ENCODE measurements at places on chromosomes 6 and 20.

DNA sequence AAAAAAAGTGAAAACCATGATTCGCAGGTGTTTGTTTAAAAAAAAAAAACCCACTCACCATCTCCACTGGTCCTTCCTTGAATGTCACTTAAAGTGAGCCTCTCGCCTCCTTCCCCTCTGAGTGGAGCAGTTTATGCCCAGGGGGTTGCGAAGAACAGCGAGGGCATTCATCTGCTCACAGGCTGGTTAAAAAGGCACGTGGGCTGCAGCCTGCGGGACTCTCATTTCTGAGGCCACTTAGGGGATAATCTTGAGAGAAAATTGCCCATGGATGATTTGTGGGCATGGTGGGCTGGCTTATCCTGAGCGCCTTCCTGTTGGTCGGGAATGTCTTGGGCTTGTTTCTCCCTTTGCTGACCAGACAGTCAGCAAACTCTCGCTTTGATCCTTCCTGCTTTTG is 18.9 kb downstream of the BCAS4 start:
- DNase-seq, result no peak

DNA sequence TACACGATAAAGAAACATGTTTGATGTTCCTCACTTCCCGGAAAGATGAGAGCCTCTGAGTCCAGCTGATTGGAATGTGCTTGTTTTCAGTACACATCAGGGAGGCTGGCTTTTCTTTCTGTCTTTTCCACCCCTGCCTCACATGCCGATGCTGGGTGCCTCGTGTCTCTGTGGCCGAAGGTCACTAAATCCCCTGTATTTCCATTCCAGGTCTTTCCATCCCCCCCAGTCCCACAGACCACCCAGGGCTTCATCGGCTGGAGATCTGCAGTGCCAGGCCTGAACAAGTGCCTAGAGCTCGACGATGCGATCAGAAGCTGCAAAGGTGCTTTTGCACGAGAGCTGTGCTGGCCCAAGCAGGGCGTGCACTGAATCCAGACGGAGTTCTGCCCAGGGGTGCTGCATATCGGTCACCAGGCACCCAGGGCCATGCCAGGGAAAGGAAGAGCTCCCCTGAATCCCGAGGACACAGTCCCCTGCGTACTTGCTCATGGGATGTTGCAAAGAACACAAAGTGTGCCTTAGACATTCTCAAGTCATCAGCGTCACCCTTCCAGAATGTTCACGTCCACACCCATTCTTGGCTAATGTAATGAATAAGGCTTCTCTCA is 67.9 kb downstream of the ANKRD60 start:
- no peak for DNase-seq

GRCh38 chr6:117215353-117216090 is 49.8 kb upstream of the VGLL2 start:
- no peak for DNase-seq

DNA sequence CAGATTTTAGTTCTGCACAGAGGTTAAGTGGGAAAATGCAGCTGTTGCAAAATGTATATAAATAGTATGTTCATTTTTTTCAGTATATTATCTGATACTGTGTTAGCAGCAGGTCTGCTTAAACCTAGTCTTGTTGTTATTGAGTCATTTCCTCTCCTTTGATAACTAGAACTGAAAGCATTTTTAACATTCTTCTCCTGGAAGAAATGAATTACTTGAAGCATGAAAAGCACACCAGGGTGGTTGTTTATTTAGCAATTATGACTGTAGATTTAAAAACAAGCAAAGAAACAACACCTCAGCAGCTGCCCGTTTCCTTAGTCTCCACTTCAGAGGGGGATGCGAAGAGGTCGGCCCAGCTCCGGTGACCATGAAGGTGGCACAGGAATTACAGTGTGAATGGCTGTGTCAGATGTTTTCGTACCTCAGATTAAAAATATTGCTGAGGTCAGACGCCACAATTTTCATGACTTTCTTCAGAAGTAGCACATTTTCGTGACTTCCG is 53.5 kb downstream of the GOPC start:
- DNase-seq, result no peak

- DNase-seq, result no peak
Measured at GRCh38 chr6:5956939-5957338, 49.8 kb downstream of the NRN1 start.

GRCh38 chr6:31776485-31776988 is 591 bp downstream of the VWA7 start:
- DNase-seq, result no peak

DNA sequence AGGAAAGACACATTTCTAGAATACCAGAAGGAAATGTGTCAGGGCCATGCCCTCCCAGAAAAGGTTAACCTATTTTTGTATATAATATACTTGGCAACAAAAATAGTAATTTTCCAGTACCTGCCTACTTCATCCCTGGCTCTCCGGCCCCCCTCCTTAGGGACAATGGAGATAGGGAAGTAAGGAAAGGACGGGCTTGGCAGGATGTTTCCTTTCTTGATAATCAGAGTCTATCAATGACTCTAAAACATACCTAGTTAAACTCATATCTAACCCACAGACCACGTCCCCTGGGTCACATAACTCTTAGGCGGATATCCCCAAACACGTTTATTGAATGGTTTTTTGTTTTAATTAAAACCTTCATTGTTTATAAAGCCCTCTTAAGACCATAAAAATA is 11.8 kb downstream of the UQCC2 start:
- DNase-seq, result no peak

GRCh38 chr20:19344341-19344740 is 131.9 kb downstream of the SLC24A3 start:
- DNase-seq, result no peak

- DNase-seq, result no peak
Measured at GRCh38 chr6:65416621-65417020, 290.4 kb downstream of the EYS start.

DNA sequence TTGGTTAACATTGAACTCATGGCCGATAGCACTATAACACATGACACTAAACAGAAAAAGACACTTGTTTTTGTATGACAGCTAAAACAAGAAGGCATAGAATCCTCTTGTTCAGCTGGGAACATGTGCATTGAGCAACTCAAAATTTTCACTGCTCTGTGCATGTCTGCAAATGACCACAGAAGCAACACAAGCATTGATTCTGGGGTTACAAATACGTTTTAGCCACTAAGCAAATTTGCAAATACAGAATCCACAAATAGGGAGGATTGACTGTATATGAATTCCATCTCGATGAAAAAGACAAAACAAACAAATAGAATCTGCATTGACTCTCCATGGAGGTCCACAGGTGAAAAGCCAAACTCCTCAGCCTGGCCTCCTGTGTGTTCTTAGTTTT is 31.7 kb downstream of the C6orf132 start:
- DNase-seq, result no peak

DNA sequence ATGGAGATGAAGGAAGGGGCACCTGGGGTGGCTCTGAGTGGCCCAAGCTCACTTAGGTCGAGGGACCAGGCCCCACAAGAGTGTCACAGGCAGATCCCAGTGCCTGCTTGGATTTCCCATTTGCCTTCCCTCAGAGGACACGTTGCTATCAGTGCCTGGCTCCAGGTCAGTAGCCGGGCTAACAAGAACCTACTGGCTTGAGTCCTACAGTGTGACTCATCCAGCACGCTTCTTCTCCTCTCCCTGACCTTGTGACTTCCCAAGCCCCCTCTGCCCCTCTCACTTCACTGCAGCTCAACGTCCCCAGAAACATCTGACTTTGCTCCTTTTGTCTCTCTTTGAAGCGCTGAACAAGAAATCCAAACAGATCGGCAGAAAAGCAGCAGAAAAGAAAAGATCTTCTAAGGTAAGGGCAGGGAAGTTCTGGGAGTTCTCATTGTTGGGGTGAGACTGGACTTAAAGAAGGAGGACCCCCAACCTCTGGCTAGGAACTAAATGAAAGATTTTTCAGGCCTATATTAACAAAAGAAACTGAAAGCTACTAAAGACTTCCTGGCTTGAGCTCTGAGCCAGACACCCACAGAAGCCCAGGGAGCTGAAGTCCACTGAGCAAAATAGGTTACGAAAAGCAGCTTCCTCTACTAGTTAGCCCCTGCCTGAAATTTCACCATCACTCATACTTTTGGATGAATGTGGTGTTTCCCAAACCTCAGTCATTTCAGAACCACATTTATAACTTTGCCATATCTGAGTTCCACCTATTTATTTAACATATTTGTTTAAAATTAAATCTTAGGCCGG is 21.5 kb downstream of the ASIP start:
- no peak for DNase-seq

GRCh38 chr20:54382419-54382818 is 93.0 kb upstream of the DOK5 start:
- DNase-seq, result no peak

- no peak for DNase-seq
Measured at GRCh38 chr6:153121311-153121710, 9.8 kb downstream of the RGS17 start.

- no peak for DNase-seq
Measured at GRCh38 chr6:17349427-17349826, 44.0 kb upstream of the CAP2 start.

- DNase-seq, result no peak
Measured at GRCh38 chr6:108945681-108946159, 97.5 kb downstream of the ARMC2 start.

DNA sequence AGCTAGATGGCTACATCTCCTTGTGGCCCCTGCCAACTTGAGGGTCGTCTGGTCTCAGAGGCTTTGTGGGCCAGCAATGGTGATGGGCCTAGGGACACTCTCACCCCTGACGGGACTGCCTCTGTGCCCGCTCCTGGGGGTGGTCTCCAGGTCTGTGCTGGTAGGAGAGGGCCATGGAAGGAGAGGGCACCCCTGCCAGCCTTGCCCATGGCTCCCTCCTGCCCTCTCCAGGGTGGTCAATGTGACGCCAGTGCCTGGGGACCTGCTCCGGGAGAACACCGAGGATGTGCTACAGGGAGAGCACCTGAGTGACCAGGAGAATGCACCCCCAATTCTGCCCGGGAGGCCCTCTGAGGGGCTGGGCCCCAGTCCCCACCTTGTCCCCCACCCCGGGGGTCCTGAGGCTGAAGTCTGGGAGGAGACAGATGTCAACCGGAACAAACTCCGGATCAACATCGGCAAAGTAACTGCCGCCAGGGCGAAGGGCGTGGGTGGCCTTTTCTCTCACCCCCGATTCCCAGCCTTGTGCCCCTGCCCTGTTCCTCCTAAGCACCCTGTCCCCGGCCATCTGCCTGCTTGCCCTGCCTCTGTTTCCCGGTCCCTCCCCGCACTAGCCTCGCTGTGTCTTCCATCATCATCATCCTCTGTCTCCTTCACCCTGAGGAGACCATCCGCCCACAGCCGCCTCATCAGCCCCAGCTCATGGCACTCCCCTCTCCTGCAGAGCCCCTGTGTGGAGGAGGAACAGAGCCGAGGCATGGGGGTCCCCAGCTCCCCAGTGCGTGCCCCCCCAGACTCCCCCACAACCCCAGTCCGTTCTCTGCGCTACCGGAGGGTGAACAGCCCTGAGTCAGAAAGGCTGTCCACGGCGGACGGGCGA is 15.8 kb downstream of the TTBK1 start:
- no peak for DNase-seq

- no peak for DNase-seq
Measured at GRCh38 chr6:137870744-137871247, 3.7 kb downstream of the TNFAIP3 start.

GRCh38 chr20:13271977-13272975 is 51.2 kb downstream of the ISM1 start:
- DNase-seq, result no peak

GRCh38 chr6:37173493-37174195 is 3.7 kb downstream of the PIM1 start:
- DNase-seq, result peak; percentile 31

GRCh38 chr20:57586370-57586793 is 25.5 kb downstream of the PCK1 start:
- no peak for DNase-seq

- DNase-seq, result no peak
Measured at GRCh38 chr6:158071121-158072082, 89.7 kb downstream of the SYNJ2 start.

GRCh38 chr6:157944983-157945931 is 36.4 kb upstream of the SYNJ2 start:
- peak; percentile 44 for DNase-seq

- no peak for DNase-seq
Measured at GRCh38 chr6:621931-622330, 35.0 kb downstream of the HUS1B start.

DNA sequence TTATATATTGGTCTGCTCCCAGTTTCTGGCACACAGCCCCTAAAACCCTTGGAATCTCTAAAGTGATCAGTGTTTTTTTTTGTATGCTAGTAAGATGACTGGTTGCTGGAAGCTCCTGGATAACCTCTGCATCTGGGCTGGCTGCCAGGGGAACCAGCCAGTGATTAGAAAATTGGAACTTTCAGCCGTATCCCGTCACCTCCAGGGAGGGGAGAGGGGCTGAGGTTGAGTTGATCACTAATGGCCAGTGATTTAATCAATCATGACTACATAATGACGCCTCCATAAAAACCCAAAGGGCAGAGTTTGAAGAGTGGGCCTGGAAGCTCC is 48.0 kb upstream of the NOP56 start:
- DNase-seq, result no peak

- DNase-seq, result no peak
Measured at GRCh38 chr20:24795436-24795835, 153.6 kb upstream of the CST7 start.

DNA sequence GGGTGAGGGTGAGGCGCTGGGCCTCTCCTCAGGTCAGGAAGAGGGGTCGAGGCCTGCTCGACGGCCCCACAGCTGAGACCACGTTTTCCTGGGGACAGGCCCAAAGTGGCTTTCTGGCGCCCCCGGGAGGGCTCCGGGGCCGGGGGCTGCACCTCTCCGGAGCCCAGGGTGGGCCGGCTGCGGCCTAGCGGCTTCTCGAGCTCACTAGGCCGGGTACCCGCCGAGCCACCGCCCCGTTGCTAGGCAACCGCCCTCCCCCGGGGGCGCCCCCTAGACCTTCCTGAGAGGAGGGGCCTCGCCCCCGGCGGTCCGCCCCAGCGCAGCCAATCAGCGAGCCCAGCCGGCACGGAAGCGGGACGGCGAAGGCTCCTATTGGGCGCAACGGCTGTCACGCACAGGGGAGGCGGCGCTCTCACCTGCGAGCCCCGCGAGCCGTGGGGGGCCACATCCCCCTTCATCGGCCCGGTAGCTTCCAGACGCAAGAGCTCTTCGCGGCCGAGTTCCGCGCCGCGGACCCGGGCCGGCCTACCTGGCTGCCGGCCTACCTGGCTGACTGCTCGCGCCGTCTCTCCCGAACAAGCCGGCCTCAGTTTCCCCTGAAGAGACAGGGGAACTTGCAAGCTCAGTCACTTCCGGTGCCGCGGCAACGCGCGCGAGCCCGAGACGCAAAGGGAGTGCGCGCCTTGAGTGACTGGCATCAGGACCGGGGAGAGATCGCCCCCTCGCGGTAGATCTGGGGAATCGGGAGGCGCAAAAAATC is 831 bp upstream of the BCL2L1 start:
- DNase-seq, result peak; percentile 96

- no peak for DNase-seq
Measured at GRCh38 chr6:114284281-114284680, 58.5 kb downstream of the HS3ST5 start.

DNA sequence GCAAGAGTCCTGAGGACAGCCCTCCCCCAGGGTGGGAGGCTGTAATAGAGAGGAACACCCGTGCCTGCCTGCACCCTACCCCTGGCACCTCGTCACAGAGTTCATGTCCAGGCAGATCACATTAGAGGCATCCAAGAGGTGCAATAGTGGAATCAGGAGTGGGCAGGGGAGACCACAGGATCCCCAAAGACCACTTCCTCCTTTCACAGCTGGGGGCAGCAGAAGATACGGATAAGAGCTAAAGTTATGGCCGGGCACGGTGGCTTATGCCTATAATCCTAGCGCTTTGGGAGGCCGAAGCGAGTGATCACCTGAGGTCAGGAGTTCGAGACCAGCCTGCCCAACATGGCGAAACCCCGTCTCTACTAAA is 1.5 kb upstream of the CAPN11 start:
- no peak for DNase-seq
